ENCODE measurements at places on chromosomes 12 and 14.
A peak's percentile ranks its signal among the peaks of the same experiment; 100 is the strongest.

GRCh38 chr12:92908108-92908507 is 21.0 kb downstream of the EEA1 start:
- no peak for DNase-seq

- DNase-seq, result no peak
Measured at GRCh38 chr14:94882401-94882800, 112.5 kb upstream of the GSC start.

DNA sequence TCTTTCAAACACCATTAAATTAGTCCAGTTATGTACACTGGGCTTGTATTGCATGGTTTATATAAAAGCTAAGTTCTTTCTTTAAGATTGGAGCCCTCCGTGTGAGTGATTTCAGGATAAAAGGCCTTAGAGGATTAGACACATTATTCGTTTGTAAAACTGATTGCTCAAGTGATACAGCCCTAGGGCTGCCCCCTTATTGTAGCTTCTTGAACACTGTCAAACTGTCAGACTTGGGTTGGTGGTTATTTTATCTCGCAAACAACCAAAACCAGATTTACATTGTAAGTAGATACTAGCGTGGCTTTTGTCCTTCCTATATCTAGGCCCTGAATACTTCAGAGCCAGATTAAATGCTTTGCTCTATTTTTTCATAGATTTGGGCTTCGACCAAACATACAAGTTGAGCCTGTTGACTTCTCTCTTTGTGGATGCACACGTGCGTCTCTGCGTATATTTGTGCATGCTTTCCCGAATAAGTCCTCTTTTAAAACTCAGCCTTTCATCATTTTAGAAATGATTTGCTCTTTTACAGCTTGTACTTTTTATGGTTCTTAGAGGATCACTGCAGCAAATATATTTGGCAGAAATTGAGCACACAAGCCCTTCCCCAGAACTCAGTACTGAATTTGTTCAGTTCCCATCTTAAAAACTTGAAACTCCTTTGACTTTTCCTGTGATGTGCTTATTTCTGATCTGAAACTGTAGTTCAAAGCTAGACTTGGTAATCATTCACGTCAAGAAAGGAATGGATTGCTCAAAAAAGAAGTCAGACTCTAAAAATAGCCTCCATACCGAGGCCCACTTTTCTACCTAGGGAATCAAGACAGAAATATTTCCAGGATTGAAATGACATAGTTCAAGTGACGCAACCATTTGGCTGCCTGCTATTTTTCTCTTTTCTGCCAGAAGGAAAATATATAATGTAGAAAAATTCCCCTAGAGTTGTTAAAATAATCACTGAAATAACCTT is 129.5 kb downstream of the ETV6 start:
- peak; percentile 85 for DNase-seq

GRCh38 chr14:99609245-99610170 is 5.5 kb upstream of the CCDC85C start:
- DNase-seq, result no peak

DNA sequence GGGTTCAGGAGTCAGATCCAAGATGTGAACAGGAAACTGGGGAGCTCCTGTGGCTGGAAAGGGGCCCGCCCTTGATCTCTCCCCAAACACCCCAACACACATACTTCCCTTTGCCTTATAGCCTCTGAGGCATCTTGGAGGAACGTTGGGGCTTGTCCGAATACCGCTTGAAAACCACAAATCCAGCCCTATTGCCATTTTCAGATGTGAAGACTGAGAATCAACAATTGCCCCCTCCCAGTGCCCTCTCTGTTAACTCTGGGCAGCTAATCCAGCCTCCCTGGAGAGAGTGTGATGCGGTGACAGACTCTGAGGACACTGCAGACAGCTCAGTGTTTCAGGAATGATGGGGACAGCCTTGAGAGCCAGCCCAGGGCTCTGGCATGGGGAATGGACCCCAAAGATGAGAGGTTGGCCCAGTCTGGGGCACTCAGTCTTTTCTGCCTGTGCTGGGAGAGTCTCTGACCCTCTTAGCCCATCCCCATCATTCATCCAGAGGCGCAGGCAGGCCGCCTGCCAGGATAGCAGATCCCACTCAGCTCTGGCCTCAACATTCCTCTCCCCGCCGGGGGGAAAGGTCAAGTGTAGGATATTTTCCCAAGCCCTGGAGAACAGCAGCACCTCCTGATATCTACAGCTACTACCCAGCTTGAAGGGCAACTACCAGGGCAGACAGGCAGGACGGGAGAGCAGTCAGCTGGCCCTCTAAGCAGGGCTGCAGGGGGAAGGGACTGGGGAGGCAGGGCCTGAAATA is 24.6 kb upstream of the LTBP2 start:
- DNase-seq, result peak; percentile 75

DNA sequence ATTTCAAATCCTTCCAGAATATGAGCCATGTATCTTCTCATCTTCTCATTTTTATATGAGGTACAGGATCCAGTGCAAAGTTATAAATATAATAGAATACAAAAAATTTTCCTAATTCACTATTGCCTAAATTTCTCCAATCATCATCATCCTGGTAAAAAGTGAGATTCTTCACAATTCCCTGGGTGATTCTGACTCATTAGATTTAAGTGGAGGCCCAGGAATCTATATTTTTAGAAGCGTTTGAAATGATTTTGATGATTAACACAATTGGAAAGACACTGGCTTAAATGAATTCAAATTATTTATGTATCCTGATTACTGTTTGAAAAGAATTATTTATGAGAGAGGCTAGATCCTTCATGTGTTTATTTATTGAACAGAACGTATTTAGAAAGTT is 380.3 kb upstream of the PDE3A start:
- DNase-seq, result peak; percentile 55

DNA sequence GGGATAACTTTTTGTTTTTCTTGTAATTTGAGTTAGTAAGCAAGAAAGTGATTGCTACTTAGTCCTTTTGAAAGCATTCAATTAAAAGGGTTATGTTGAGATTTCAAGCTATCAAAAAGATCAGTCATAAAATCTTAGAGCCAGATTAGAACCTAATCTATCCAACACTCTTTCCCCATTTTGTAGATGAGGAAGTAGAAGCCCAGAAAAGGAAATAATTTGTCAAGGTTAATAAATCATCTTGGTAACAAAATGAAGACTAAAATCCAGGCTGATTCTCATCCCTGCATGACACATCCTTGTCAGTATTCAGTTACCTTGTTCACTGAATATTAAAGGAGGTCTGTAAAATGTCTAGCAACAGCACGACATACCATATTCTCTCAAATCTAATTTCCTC is 26.5 kb downstream of the PPP1R13B start:
- no peak for DNase-seq

DNA sequence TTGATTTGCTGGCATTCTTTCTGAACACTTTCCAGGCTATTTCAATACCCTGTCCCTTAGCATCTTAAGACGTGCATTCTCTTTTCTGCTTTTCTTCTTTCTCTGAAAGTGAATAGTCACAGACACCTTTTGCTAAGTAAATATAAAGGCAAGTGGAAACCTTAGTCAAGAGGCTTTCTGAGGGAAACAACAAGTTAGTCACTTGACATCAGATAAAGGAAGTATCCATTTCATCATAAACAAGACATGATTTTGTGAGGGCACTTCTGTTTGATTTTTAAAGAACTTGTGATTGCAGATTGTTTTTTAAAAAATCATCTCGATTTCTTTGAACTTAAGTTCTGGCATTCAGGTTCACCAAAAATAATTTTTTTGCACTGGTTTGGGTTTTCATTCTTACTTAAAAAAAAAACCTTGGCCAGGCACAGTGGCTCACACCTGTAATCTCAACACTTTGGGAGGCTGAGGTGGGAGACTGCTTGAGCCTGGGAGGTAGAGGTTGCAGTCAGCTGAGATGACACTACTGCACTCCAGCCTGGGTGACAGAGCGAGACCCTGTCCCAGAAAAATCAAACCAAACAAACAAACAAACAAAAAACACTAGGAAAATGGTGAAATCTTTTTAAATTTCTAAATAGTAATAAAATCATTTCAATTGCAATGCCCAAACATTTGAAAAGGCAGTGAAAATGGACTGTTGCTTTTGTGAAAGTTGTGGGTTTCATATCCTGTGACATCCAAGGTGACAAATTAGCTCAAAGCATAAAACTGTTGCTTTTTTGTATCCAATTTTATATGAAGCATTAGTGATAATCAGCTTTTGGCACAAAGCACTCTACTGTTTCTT is 8.3 kb upstream of the KLHL42 start:
- no peak for DNase-seq

- DNase-seq, result no peak
Measured at GRCh38 chr12:90809940-90810339, 145.0 kb downstream of the CCER1 start.

DNA sequence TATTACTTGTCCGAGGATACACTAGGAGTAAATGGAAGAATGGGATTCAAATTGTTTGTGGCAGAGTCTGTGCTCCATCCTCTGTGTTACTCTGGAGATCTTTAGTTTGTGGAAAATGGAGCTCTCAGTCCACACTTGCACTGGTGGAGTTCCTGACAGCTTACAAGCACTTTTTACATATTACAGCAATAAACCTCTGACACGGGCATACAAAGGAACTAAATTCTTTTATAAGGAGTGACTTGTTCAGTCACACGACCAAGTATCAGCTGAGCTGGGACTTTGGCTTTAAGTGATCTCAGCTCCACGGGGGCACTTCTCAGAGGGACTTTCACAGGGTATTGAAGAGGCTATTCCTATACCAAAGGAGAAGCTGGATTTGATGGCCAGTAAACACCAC is 417.5 kb downstream of the LRIG3 start:
- DNase-seq, result no peak

- peak; percentile 88 for DNase-seq
Measured at GRCh38 chr12:47725893-47726292, 603 bp upstream of the ENDOU start.

DNA sequence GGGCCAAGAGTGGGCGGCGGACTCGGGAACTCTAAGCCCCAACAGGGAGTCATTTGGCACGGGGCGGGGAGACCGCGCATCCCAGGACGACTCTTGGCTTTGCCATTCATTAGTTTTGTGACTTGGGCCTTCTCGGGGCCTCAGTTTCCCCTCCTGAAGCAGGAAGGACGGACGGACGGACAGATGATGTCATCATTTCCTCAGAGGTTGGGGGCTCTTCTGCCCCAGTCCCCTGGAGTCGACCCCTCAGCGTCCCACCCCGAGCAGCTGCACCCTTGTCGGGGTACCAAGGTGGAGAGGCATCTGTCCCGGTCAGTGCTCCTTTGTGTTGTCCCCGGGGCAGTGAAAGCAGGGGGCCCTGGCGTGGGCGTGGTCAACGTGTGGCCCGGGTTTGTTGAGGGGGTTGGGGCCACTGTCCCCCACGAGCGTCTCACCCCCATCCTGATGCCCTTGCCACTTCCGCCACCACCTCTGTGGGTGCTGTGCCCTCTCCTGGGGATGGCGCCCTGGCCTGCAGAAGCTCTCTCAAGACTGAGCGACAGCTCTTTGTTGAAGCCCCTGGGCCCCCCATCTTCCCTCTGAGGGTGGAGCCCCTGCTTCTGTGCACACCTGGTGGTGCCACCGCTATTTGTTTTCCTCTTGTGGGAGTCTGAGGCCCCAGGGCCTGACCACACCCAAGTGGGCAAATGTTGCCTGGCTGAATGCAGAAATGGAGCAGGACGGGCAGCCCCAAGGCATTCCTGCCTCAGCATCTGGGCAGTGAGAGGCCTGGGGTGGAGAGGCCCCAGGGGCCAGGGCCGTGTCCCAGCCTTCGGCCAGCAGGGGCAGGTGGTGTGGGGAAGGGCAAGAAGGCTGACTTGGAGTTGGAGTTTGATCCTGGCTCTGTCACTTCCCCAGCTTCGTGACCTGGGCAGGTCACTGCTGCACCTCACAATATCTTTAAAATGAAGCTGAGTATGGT is 896 bp downstream of the HHIPL1 start:
- DNase-seq, result no peak

- no peak for DNase-seq
Measured at GRCh38 chr14:34003082-34003668, 52.3 kb upstream of the EGLN3 start.

- DNase-seq, result peak; percentile 41
Measured at GRCh38 chr12:50055831-50056638, 1.4 kb upstream of the ASIC1 start.

- no peak for DNase-seq
Measured at GRCh38 chr14:80982711-80983110, 27.3 kb downstream of the TSHR start.

DNA sequence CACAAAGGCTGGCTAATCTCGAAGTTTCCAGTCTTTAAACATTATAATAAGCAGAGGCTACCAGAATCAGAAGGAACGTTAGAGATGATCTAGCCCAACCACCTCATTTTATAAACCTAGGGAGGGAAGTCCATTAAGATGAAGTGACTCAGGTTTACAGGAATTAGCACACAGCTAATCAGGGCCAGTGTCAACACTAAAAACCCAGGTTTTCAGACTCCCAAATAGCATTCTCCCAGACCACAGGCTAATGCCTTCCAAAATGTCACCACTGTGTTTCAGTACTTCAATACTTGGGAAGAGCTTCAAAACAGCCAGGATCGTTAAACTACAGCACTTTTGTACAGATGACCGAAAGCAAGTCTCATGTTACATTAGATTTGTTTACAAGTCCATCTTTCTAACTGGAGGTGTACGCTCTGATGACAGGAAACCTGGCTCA is 89.2 kb downstream of the FOXN3 start:
- DNase-seq, result peak; percentile 80

GRCh38 chr14:51540364-51540763 is 111.3 kb upstream of the FRMD6 start:
- peak; percentile 52 for DNase-seq

DNA sequence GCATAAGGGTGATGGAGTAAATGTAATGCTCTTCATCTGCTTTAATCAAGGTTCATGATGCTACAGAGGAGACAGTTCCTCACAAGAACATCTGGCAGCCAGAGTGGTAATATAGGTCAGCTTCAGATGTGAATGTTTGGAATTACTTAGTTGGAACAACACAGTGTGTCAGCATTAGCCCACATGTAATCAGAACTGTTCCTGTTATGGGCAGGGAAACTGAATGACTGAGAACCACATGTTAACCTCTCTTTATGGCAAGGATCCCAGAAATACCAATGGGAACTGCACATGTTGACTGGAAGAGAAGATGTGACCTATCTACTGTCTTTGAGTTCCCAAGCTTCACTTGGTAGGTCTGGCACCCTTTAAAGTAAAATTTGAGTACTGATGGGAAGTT is 390.1 kb upstream of the PDE3A start:
- peak; percentile 97 for DNase-seq

DNA sequence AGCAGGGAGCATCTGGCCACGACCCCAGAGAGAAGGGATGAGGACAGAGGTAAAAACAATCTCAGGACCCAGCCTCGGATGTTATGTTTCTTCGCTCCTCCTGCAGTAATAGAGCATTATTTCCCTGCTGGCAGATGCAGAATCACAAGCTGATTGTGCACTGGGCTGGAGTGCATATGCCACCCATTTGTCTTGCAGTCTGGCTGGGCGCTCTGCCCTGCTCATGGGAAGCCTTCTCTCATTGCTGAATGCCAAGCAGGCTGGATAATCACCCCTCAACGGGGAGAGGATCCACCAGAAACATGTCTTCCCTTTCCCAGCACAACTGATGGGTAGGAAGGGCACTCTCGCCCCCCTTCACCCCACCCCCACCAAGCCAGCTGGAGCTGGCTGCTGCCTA is 8.5 kb upstream of the VASH1 start:
- no peak for DNase-seq

Data from fibroblast of skin of right biceps (primary cell).